ENCODE measurements at places on chromosomes 2 and 18.

GRCh38 chr2:14385043-14385442 lies 247.5 kb upstream of the LRATD1 start:
- H3K27ac ChIP-seq = no peak overlapping the region
- H3K36me3 ChIP-seq = no peaks in the 10 kb centered on the region
- H3K4me1 ChIP-seq = no peaks in the 10 kb centered on the region
- no peak overlapping the region for H3K4me3 ChIP-seq
- no peaks in the 10 kb centered on the region for H3K27me3 ChIP-seq

DNA sequence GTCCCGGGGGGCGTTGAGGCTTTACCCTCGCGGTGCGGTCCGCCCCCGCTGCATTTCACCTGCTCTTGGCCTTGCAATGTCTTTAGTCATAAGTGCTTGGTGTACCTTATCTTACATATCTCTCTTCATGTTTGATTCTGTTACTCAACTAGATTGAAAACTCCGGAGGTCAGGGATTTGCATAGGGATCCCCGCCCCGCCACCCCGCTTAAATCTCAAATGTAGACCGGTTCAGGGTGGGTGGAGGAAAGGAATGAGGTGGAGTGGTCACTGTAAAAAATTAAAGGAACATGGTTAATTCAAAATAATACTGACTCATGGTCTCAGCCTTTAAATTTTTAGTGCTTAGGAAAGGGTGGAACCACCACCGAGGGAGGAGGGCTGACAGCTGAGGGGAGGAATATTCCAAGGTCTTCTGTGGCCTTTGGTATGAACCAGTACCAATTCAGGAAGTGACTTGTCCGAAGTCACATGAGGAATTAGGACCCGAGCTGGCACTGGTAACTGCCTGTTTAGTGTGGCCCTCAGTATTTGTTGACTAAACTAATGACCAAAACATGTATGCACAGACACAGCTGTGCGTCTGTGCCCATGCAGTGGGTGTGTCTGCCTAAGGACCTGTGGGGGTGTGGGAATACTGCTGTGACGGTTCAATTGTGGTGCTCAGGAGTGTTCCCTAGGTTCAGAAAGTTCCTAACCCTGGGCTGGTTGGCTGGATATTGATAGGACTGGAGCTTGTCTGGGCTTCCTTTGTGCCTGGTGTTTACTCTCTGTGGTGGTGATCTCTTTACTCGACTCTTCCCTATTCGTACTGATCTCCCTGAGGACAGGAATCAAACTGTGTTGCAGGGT lies 1.0 kb downstream of the PLEKHB2 start:
- H3K27ac ChIP-seq = peak overlapping the region; percentile 89
- H3K27me3 ChIP-seq = no peaks in the 10 kb centered on the region
- H3K4me3 ChIP-seq = peak overlapping the region; percentile 85

- no peaks in the 10 kb centered on the region for H3K27me3 ChIP-seq
- DNase-seq = no peak
- H3K4me1 ChIP-seq = no peaks in the 10 kb centered on the region
- no peak overlapping the region for H3K4me3 ChIP-seq
- H3K27ac ChIP-seq = no peak overlapping the region
- H3K36me3 ChIP-seq = no peaks in the 10 kb centered on the region
These were observed 525.6 kb downstream of the MBD2 start for GRCh38 chr18:53698907-53699306.

GRCh38 chr2:121359170-121359569 lies 74.2 kb upstream of the TFCP2L1 start:
- no peak for DNase-seq
- H3K36me3 ChIP-seq = peaks cover 38% of the 10 kb centered on the region
- no peak overlapping the region for H3K4me3 ChIP-seq
- H3K27me3 ChIP-seq = no peaks in the 10 kb centered on the region
- peaks cover 6% of the 10 kb centered on the region for H3K4me1 ChIP-seq

GRCh38 chr2:98664323-98664722 lies 55.9 kb downstream of the UNC50 start:
- H3K4me1 ChIP-seq = peaks cover 68% of the 10 kb centered on the region
- peak overlapping the region; percentile 93 for H3K27ac ChIP-seq
- peaks cover 77% of the 10 kb centered on the region for H3K36me3 ChIP-seq
- DNase-seq = peak; percentile 78
